ENCODE measurements at places on chromosomes 4 and X. TPM values are rescaled to one million over a fixed set of nuclear protein-coding genes. Genes with fewer than 3 reads are reported as not detected.

DNA sequence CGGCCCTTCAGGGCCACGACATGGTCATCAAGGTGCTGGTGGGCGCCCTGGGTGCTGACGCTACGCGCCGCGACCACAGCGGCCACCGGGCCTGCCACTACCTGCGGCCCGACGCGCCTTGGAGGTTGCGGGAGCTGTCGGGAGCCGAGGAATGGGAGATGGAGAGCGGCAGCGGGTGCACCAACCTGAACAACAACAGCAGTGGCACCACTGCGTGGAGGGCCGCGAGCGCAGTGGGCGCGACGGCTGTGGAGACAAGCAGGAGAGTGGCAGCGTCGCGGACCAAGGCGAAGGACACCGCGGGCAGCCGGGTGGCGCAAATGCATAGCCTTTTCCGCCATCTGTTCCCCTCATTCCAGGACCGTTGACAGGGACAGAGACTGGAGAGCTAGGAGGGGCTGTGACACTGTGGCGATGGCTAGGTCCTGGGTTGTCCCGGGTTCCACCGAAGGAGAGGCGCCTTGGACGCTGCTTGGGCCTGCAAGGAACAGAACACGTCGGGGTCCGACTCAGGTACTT is 919 bp downstream of the SOWAHD start:
- DNase-seq, result no peak

GRCh38 chr4:188139141-188139540 is at the start of gene TRIML1:
TSS of gene TRIML1 (plus strand) at chr4:188139441. CDS start at chr4:188139559, 118 bp downstream.
- DNase-seq, result no peak

DNA sequence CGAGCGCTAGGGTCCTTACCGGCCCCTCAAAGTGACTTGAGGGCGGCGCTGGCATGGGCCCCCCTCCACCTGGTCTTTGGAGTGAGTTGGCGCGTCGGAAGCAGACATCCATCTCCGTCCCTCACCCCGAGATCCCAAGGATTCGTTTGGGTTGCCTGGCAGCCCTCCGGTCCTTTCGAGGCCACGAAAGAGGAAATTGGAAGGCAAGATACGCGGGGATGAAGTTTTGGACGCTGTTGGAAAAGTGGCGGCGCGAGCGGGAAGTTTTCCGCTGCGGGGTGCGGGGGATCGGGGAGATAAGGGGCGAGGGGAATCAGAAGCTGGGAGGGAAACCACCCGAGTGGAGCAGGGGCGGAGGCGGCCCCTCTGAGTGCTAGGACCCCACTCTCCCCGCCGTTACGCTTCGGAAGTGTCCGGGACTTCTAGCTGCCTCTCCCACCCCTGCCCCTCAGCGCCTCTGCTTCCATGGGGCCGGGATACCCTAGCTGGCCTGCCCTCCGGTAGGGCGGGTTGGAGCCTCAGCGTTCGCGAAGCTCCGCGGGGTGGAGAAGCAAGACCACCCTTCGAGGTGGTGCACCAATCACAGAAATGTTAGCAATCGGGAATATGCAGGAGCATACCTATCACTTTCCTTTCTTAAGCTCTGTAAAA is 57.8 kb downstream of the FRMPD3 start:
- no peak for DNase-seq

DNA sequence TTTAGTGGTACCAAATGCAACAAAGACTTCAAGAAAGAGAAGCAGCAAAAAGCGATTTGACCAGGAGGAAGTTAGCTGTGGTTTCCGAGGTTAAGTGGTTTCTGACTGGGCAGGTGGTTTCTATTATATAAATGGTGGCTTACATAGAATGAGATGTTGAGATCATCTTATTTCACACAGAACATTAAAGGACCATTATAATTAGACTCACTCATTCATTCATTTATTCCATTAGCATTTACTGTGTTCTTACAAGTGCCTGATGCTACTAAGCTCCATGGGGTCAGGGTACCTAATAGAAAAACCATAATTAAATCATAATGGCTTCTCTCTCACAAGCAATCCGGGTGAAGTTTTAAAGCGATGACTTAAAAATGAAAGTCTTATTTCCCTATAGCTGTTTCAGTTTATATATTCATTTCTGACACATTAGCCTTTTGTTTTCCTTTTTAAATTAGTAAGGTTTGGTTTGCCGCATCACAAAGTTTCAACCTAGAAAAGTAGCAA is 10.6 kb downstream of the TSPAN6 start:
- peak; percentile 66 for DNase-seq

The LANCL3 gene
- total RNA-seq, result not detected

The PDZD4 gene
- 0.15 TPM for total RNA-seq

- peak; percentile 7 for DNase-seq
These were observed 440.2 kb downstream of the INPP4B start for GRCh38 chr4:142405695-142406498.

GRCh38 chr4:21656832-21657231 is 291.7 kb downstream of the KCNIP4 start:
- DNase-seq, result no peak

DNA sequence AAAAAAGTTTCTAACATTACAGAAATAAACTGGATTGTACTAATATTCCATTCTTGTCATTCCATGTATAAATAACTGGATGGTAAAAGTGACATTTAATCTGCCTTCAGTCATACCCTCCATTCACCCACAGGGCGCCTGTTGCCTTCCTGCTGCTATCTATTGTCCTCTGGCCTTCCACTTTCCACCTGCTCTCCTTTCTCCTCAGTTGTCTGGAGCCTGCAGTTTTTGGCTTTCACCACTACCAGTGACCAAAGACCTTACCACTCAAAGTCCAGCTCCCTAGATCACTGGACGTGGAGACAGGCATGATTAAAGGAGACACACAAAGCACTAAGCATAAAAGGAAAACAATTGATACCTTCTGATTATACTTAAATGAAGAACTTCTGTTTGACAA is 46.2 kb upstream of the NHS start:
- no peak for DNase-seq

GRCh38 chrX:20947411-20947912 is 426.8 kb upstream of the CNKSR2 start:
- no peak for DNase-seq

All from GM12878 (cell line).